NCI-H2227 treated with DMSO at 0.1 percent for 48 hours (cell line): ENCODE measurements at places on chromosomes 3 and 15.
A peak's percentile ranks its signal among the peaks of the same experiment; 100 is the strongest.

DNA sequence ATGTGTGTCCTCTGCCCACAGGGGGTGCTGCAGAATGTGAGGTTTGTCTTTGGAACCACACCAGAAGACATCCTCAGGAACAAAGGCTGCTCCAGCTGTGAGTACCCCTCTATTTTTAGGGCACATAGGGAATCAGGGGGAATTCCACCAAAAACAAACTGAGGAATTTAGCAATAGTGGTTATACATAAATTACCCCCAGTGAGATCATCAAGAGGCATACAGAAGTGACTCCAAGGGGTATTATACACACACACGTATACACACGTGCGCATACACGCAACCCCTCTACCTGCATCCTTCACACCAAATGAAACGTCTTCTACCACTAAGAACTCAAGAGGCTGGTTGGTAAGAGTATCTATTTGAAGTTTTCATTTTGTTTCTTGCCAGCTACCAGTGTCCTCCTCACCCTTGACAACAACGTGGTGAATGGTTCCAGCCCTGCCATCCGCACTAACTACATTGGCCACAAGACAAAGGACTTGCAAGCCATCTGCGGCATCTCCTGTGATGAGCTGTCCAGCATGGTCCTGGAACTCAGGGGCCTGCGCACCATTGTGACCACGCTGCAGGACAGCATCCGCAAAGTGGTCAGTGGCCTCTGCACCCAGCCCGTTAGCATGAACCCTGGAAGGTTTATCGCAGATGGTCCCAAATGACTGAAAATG lies 2.9 kb downstream of the THBS1 start:
- no peak for DNase-seq

- DNase-seq = peak; percentile 85
Measured at GRCh38 chr3:169966951-169967915, 626 bp downstream of the SEC62 start.

- no peak for DNase-seq
Measured at GRCh38 chr3:72147600-72147999, 362.7 kb upstream of the PROK2 start.

- DNase-seq = no peak
Measured at GRCh38 chr3:13825311-13825579, 54.6 kb downstream of the WNT7A start.

- DNase-seq = no peak
Measured at GRCh38 chr3:13146643-13147143, 73.5 kb upstream of the IQSEC1 start.

- DNase-seq = no peak
Measured at GRCh38 chr3:35664460-35664919, 25.2 kb downstream of the ARPP21 start.

- DNase-seq = no peak
Measured at GRCh38 chr3:191320316-191320715, 8.9 kb upstream of the CCDC50 start.

DNA sequence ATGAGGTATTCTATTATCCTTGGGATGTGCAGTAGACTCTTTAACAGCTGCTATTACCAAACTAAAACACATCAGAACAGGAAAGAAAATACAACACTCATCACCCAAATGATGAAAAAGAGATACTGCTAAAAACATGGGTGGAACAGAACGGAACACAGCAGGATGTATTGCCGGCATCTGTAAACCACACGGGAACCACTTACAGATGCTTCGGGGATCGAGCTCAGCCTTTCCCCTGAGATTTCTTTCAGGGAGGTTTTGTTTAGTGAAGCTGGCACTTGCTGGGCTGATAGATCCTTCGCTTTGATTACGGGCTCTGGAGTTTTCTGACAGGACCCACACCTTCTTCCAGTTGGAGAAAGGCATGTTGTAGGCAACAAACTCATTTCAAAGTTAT lies 182.3 kb upstream of the FAM3D start:
- no peak for DNase-seq

DNA sequence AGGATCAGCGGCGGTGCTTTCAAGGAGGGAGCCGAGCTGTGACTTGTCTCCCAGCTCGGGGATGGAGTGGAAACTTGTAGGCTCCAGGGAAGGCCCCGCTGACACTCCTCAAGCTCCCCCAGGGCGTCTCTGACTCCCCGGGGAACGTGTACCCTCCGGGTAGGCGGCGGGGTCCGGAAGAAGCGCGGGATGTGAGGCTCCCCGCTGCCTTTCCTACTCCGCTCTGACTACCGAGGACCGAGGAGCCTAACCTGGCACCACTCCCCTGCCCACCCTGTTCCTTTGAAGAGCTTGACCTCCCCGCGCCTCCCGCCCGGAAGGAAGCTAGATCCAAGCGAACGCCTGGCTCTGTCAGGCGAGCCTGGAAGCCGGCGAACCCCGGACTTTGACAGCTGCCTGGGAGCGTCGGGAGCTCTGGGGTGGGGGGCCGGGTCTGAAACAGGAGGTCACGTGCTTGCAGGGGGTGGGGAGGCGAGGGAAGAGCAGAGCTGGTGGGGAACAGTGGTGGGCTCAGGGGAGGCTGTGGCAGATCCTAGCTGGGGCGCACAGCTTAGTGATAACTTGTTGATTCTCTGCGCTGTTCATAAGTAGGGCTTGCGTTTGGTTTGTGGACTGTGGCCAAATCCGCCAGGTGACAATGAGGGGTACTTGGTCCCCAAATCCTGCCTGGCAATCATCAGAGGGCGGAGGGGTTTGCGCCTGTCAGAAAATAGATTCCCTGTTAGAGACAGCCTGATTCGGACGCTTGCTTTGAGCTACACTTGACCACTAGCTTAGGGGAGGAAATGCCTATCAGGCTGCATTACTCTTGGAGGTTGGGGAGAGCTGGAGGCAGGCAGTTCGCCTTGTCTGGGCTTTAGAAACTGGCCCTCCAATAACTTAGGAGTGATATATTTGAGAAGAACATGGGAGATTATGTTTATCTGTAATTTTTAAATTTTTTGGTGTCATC lies 1.2 kb downstream of the CLSTN2 start:
- no peak for DNase-seq

DNA sequence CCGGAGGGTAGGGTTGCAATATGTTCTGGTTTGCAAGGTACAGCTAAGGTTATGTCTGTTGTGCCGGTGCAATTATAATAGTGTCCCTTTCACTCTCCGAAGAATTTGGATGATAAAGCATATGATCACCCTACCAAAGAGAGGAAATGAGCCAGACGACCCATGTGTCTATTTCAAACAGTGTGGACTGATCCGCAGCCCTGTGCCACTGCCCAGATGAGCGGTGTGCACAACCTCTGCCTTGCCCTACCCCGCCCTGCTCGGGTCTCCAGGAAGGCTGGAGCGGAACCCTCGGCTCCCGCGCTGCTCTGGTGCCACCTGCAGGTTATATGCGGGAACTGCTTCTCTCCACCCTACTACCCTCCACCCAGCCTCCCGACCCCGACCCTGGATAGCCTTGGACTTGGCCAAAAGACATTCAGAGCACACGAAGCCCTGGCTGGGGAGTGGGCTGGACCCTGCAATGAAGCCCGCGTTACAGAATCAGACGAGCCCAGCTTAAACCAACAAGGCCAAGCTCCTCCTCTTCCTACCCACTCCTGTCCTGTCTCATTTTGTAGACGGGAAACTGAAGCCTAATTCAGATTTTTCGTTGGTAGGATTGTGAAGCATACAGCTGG lies 68.4 kb upstream of the CHRNB4 start:
- DNase-seq = peak; percentile 47

DNA sequence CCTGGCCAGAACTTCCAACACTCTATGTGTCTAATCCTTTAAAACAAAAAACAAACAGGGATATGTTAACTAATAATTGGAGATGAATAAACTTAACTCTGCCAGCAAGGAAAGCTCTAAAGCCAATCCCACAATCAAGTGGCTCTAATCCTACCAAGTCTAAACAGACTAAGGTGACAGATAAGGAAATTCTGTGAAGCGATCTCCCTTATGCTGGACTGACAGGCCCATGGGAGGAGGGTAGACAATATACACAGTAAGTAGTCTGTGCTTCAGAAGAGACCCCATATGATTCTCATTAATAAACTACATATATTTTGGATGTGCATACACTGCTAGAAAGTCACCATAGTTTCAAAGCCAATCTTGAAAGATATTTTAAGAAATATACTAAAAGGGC lies 10.1 kb downstream of the VPS13C start:
- no peak for DNase-seq

DNA sequence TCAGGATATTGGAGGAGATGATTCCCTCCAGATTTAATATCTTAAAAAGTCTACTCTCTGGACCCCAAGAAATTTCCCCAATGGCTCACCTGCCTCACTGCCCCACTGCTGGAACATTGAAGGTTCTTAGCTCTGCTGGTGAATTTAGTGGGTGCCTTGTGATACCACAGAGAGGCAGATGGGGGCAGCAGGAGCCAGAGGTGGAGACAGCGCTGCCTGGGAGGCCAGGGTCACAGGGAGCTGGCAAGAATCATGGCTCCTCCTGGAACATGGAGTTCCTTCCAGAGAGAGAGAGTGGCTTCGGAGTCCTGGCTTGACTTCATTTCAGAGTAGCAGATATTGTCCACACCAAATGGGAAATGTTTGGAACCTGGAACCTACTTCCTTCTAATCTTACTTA lies 263.5 kb upstream of the CFAP20DC start:
- DNase-seq = no peak

DNA sequence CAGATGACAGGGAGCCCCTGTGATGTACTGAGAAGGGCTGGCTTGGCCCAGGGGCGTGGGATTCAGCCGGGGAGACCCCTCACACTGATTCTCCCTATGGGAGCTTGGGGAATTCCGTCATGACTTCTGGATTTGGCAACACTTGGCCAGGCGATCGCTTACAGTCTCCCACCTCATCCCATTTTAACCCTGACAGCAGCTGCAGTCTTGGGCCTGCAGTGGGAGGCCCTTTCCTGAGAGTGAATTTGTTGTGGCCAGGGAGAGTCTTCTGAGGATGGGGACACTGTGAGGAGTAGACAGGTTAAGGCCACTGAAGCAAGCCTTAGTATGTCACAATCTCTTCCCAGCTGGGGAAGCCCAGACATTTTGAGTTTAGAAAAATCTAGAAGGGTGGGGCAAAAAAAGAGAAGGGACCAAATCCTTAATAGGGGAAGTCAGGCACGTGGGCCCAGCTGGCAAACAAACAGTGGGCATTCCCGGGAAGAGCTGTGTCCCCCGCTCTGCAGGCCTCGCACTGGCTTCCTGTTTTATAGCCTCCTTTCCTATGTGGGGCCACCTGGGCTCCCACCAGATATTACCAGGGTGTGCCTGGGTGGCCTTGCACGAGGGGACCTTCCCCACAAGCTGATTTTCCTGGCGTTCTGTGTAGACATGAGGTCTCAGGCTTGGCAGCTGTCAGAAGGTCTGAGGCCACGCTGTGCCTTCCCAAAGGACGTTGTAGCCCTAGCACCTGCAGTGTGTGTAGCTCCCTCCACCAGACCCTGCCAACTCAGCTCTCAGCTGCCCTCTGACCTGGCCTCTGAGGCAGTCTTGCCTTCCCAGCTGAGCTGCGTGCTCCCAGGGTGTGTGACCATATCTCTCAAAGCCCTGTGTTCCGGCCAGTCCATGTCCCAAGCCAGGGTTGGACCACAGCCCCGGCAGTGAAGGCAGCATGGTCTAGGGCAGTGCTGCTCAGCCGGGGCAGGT lies 64.5 kb downstream of the FEM1B start:
- no peak for DNase-seq

DNA sequence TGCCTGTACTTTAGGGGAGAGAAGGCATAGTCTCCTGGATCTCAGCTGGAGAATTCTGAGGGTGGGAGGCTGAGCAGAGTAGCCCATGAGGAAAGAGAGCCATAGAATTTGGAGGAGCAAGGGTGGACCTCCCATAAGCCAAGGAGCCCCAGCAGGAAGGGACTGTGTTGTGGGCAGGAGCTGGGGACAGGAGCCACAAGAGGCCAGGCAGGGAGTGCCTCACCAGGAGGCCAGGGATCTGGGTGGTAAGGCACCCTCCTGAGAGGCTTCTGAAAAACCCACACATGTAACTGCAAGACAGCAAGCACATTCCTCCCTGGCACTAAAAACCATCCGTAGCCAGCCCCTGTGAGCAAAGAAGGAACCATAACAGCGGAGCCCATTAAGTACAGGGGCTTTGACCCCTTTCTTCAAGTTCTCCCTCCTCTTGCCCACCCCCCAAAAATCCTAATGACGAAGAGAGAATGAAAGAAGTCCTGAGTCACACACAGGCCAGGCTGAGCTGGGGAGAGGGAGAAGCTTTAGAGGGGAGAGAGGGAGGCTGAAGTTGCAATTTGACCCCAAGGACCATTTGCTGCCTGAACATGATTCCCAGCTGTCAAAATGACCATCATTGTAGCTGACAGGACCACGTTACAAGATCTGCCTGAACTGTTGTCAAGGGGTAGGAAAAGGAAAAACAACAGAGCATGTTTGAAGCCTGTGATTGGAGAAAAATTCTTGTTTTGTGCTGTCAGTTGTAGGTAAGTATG lies 82.6 kb downstream of the TRIM42 start:
- no peak for DNase-seq

DNA sequence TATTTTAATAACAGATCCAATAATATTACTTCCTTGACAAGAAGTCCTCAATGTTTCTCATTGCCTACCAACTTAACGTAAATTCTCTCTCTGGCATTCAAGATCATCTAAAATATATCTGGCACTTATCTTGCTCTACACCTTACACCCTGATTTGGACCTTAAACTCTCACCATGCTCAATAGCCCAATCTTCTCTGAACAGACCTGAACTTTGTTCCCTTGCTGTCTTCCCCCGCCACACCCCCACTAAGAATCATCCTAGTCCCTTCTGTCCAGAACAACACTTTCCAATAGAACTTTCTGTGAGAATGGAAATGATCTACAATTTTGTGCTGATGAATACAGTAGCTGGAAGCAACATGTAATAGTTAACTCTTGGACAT lies 44.9 kb downstream of the P2RY1 start:
- DNase-seq = no peak

DNA sequence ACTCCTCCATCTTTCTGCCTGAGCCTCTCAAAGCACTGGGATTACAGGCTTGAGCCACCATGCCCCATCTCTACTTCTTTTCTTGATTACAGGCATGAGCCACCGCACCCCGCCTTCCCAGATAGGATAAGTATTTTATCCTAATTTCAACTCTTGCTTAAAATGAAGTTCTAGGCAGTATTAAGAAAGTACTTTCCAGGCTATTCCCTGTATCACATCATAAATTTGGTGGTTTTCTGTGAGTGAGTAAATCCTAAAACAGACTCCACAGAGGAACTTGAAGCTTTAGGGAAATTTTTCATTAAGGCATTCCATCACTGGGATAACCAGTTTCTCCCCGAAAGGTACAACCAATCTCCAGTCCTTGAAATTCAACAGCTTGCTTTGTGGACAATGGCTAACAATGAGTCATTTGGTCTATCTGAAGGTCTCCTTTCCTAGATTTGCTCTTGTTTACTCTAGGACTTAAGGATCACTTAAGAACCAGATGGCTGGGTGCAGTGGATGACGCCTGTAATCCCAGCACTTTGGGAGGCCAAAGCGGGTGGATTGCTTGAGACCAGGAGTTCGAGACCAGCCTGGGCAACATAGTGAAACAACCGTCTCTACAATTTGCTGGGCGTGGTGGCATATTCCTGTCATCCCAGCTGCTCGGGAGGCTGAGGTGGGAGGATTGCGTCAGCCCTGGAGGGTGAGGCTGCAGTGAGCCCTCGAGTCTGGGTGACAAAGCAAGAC lies 49.7 kb upstream of the SKIL start:
- DNase-seq = no peak
